ENCODE measurements at places on chromosomes 2 and 18. TPM values are rescaled to one million over a fixed set of nuclear protein-coding genes. Genes with fewer than 3 reads are reported as not detected.

GRCh38 chr2:63851691-63852311 lies 10.1 kb downstream of the UGP2 start:
- no peaks in the 10 kb centered on the region for H3K36me3 ChIP-seq
- no peak overlapping the region for H3K27ac ChIP-seq

- H3K4me3 ChIP-seq = no peak overlapping the region
- H3K4me1 ChIP-seq = no peaks in the 10 kb centered on the region
- DNase-seq = no peak
- no peaks in the 10 kb centered on the region for H3K27me3 ChIP-seq
- no peak overlapping the region for H3K27ac ChIP-seq
These were observed 83.8 kb upstream of the ARL4C start for GRCh38 chr2:234580686-234581085.

DNA sequence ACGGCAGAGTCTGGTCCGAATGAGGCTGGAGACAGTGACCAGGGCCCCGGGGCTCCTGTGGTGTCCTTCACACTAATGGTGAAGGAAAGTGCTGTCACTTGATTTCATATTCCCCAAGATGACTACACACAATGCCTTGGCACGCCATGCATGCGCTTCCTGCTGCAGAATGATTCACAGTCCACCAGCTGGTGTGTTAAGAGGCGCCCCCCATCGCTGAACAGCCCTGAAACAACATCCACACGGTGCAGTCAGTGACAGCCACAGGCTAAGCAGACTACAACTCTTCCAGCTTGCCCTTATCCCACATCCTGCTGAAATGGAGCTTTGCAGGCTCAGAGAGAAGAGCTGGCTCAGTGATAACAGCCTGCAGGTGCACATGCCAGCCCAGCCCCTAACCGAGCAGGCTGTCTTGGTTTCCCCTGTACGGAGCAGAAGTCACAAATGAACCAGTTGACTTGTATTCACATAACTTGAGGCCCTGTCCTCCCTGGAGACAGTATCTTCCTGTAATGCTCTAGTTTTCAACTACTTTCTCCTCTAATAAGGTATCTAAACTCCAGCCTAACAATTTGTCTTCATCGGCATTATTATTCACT lies 24.3 kb upstream of the CDH20 start:
- no peak for DNase-seq
- no peaks in the 10 kb centered on the region for H3K36me3 ChIP-seq
- no peak overlapping the region for H3K27ac ChIP-seq
- H3K4me3 ChIP-seq = no peak overlapping the region
- no peaks in the 10 kb centered on the region for H3K4me1 ChIP-seq

DNA sequence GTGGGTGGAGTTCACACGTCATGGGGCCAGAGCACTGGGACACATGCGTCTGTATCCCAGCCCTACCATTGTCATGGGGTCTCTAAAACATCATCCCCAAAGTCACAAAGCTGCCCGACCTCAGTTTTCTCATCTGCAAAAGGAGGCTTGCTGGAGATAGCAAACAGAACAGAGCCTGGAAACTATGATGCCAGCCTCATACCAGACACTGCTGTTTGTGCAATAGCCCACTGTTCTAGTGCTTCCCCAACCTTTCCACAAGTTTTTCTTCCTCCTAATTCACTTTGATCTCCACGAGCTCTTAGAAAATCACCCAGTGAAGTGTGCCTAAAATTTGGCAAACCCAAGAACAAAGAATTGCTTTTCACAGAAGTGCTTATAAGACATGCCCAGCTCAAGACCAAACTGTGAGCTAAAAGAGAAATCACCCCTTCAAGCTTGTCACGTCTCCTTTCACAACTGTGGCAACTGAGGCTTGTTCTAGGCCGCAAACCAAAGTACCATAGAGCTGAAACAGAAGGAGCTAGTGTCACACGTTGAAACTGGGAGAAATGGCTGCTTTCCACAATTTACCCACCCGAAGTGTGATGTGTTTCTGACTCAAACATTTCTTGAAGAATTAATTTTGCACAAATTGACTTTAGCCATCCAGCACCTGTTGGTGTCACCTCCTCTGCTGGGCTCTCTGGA lies 162.7 kb upstream of the ID2 start:
- no peaks in the 10 kb centered on the region for H3K36me3 ChIP-seq
- no peaks in the 10 kb centered on the region for H3K4me1 ChIP-seq
- H3K4me3 ChIP-seq = no peak overlapping the region
- H3K27ac ChIP-seq = no peak overlapping the region
- no peak for DNase-seq

GRCh38 chr2:43311276-43311675 lies 84.9 kb upstream of the ZFP36L2 start:
- H3K4me3 ChIP-seq = no peak overlapping the region
- H3K36me3 ChIP-seq = no peaks in the 10 kb centered on the region
- H3K27me3 ChIP-seq = no peaks in the 10 kb centered on the region
- H3K27ac ChIP-seq = no peak overlapping the region
- peaks cover 13% of the 10 kb centered on the region for H3K4me1 ChIP-seq

GRCh38 chr2:187552828-187553681 lies 1.2 kb downstream of the TFPI start:
- peak overlapping the region; percentile 54 for H3K27ac ChIP-seq
- no peaks in the 10 kb centered on the region for H3K27me3 ChIP-seq
- H3K36me3 ChIP-seq = no peaks in the 10 kb centered on the region
- peak overlapping the region; percentile 41 for H3K4me3 ChIP-seq
- no peak for DNase-seq
- no peaks in the 10 kb centered on the region for H3K4me1 ChIP-seq

- no peaks in the 10 kb centered on the region for H3K4me1 ChIP-seq
- no peak overlapping the region for H3K4me3 ChIP-seq
- no peak for DNase-seq
- H3K27ac ChIP-seq = no peak overlapping the region
- no peaks in the 10 kb centered on the region for H3K27me3 ChIP-seq
These were observed 290.8 kb upstream of the MC4R start for GRCh38 chr18:60663060-60663989.

DNA sequence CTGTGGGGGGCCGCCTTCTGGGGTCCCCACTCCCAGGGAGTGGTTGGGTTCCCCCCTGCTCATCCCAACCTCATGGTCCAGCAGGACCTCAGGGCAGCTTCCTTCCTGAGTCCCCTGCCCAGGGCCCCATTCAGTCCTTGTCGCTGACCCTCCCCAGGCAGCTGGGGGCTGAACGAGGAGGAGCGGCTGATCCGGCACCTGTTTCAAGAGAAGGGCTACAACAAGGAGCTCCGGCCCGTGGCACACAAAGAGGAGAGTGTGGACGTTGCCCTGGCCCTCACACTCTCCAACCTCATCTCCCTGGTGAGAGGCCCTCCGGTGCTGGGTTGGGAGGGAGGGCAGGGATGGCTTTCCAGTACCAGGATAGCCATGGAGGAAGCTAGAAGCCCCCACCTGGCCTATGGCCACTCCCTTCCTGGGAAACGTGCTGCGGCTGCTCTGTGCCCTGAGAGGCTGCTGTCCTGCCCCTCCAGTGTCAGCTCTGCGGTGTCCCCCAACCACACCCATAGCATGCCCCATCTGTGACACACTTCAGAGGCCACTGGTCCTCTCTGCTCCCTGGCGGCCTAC lies 497 bp downstream of the CHRND start:
- H3K27me3 ChIP-seq = peaks cover 53% of the 10 kb centered on the region
- H3K27ac ChIP-seq = no peak overlapping the region
- H3K36me3 ChIP-seq = no peaks in the 10 kb centered on the region
- peaks cover 39% of the 10 kb centered on the region for H3K4me1 ChIP-seq

GRCh38 chr18:55833543-55833942 lies 245.6 kb upstream of the TCF4 start:
- H3K36me3 ChIP-seq = no peaks in the 10 kb centered on the region
- H3K4me3 ChIP-seq = no peak overlapping the region
- no peaks in the 10 kb centered on the region for H3K27me3 ChIP-seq
- H3K4me1 ChIP-seq = no peaks in the 10 kb centered on the region

GRCh38 chr2:134692499-134692898 lies 26.3 kb downstream of the TMEM163 start:
- H3K27ac ChIP-seq = no peak overlapping the region
- H3K27me3 ChIP-seq = no peaks in the 10 kb centered on the region
- H3K4me1 ChIP-seq = peaks cover 9% of the 10 kb centered on the region
- H3K4me3 ChIP-seq = no peak overlapping the region
- H3K36me3 ChIP-seq = no peaks in the 10 kb centered on the region

- H3K4me3 ChIP-seq = no peak overlapping the region
- no peak overlapping the region for H3K27ac ChIP-seq
- no peaks in the 10 kb centered on the region for H3K27me3 ChIP-seq
- DNase-seq = no peak
- no peaks in the 10 kb centered on the region for H3K4me1 ChIP-seq
These were observed 396.1 kb upstream of the RAB12 start for GRCh38 chr18:8212896-8213780.

GRCh38 chr2:30947686-30948085 lies 140.4 kb upstream of the CAPN13 start:
- no peaks in the 10 kb centered on the region for H3K27me3 ChIP-seq
- H3K27ac ChIP-seq = no peak overlapping the region
- H3K36me3 ChIP-seq = no peaks in the 10 kb centered on the region
- H3K4me1 ChIP-seq = no peaks in the 10 kb centered on the region
- H3K4me3 ChIP-seq = no peak overlapping the region
- DNase-seq = no peak

DNA sequence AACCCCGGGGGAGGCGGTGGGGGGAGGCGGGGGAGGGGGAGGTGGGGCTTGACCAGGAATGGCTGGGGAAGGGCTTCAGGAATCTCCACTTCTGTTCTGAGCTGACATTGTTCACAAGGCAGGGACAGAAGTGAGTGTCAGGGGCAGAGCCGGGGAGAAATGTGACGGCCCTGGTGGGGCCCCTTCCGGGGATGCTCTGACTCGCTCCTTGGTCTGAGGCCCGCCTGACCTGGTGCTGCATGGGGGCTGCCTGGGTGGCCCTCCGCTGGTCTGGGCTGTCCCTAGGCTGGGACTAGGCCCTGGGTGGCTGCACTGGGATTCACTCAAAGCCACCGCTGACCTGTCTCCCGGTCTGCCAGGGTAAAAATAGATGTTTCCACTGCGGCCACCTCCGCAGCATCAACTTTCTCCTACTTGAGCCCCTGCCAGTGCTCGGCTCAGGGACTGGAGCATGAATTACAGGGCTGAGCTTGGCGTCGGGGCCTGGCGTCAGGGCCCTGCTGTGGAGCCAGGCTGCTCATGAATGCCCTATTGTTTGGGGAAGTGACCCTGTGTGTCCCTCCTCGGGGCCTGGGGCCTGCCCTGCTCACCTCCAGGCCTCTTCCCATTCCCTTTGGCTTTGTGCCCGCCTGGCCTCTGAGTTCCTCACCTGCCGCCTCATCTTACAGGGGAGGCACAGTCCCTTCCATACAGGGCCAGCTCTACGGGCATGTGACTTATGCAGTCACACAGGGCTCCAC lies 247.5 kb downstream of the DYSF start:
- peak; percentile 69 for DNase-seq
- H3K4me1 ChIP-seq = no peaks in the 10 kb centered on the region
- H3K36me3 ChIP-seq = no peaks in the 10 kb centered on the region
- H3K27ac ChIP-seq = peak overlapping the region; percentile 79
- no peak overlapping the region for H3K4me3 ChIP-seq

DNA sequence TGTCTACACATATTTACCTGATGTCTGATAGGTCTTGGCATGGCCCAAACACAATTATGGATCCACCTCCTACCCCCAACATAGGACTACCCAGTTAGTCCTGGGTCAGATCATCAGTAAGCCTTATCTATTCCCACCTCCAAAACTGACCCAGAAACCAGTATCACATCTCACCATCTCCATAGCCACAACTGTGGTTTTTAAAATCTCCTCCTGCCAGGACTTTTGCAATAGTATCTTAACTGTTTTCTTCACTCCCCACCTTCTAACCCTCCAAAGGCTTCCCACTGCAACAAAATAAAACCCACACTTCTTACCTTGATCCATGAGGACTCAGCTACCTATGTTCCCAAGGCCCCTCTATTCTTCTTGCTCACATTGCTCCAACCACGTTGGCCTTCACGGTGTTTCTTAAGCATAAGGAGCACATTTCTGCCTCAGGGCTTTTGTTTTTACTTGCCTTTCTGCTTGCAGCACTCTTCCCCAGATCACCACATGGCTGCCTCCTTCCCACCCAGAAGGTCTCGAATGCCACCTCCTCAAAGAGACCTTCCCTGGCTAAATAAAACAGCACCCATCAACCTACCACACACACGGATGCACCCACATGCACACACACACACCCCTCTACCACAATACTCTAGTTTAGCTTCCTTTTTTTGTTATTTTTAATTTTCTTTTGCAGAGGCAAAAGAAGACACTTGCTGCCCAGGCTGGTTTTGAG lies 125.9 kb upstream of the SLC1A4 start:
- H3K4me1 ChIP-seq = peaks cover 54% of the 10 kb centered on the region
- H3K36me3 ChIP-seq = no peaks in the 10 kb centered on the region
- H3K4me3 ChIP-seq = no peak overlapping the region
- no peak for DNase-seq
- no peaks in the 10 kb centered on the region for H3K27me3 ChIP-seq
- H3K27ac ChIP-seq = no peak overlapping the region

DNA sequence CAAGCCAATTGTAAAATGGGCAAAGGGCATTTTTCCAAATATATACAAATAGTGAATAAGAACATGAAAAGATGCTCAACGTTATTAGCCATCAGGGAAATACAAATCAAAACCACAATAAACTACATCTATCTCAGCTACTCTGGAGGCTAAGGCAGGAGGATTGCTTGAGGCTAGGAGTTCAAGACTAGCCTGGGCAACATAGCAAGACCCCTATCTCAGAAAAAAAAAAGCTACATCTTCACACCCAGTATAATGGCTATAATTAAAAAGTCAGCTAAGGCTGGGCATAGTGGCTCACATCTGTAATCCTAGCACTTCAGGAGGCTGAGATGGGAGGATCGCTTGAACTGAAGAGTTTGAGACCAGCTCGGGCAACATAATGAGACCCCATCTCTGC lies 12.6 kb upstream of the NCL start:
- H3K27me3 ChIP-seq = no peaks in the 10 kb centered on the region
- H3K36me3 ChIP-seq = no peaks in the 10 kb centered on the region
- DNase-seq = no peak

DNA sequence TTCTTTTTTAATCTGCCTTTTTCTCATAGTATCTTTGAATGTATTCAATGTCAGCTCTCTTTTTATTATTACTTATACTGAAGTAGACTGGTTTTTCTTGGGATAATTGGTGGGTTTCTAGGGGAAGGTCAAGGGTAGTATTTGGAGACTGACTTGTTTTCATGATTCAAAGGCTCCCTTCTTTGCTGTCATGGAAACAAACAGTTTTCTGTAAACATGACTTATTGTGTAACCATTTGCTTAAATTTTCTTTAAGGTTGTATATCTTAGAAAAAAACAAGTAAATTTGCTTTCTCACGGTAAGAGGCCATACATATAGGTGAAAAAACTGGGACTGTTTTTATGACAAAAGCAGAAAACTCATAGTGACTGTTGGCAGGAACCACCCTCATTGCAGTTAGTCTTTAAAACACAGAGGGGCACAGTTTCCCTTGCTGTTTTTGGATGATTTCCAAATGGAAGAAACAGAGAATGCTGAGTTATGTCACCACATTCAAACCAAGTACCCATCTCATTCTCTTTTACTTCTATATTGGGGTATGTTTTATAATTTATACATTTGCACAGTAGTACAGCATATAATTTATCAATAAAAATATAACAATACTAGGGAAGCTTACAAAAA lies 5.8 kb upstream of the RDH14 start:
- H3K27ac ChIP-seq = no peak overlapping the region
- H3K36me3 ChIP-seq = peaks cover 12% of the 10 kb centered on the region
- no peaks in the 10 kb centered on the region for H3K4me1 ChIP-seq
- no peak overlapping the region for H3K4me3 ChIP-seq
- no peak for DNase-seq

Gene SLC4A5
- total RNA-seq = not detected

Gene LYG2
- total RNA-seq = not detected

Gene PTPRN
- 11.3 TPM for total RNA-seq

Gene VAMP8
- 191 TPM for total RNA-seq

Gene MYCN
- not detected for total RNA-seq
